ENCODE measurements at places on chromosomes 7 and 10. TPM values are rescaled to one million over a fixed set of nuclear protein-coding genes. Genes with fewer than 3 reads are reported as not detected.
A peak's percentile ranks its signal among the peaks of the same experiment; 100 is the strongest.

Gene FBXW4
- total RNA-seq, result 43.1 TPM

DNA sequence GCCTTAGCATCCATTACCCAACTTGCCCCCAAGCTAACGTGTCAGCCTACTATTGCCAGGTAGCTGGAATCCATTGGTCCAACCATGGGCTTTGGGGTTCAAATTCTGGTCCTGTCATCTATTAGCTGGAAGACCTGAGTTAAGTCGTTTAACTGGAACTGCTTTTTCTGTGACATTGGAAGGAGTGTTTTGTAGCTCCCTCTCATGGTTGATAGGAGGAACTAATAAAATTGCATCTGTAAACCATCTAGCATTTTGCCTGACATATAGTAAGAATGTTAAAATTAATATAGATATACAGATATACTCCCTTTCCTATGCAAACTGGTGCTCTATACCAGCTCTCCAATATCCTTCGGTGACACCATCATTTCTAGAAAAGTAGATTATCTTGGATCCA lies 23.8 kb upstream of the SLF2 start:
- no peak for DNase-seq

Gene SFXN2
- total RNA-seq, result 0.20 TPM

DNA sequence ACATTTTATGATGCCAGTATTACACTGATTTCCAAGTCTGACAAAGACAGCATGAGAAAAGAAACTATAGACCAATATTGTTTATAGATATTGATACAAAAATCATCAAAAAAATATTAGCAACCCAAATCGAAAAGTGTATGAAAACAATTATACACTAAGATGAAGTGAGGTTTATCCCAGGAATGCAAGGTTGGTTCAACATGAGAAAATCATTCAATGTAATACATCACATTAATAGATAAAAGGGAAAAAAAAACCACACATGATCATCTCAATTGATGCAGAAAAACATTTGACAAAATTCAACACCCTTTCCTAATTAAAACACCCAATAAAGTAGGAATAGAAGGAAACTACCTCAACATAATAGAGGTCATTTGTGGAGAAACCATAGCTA lies 153.9 kb downstream of the DNAJC1 start:
- DNase-seq, result no peak

DNA sequence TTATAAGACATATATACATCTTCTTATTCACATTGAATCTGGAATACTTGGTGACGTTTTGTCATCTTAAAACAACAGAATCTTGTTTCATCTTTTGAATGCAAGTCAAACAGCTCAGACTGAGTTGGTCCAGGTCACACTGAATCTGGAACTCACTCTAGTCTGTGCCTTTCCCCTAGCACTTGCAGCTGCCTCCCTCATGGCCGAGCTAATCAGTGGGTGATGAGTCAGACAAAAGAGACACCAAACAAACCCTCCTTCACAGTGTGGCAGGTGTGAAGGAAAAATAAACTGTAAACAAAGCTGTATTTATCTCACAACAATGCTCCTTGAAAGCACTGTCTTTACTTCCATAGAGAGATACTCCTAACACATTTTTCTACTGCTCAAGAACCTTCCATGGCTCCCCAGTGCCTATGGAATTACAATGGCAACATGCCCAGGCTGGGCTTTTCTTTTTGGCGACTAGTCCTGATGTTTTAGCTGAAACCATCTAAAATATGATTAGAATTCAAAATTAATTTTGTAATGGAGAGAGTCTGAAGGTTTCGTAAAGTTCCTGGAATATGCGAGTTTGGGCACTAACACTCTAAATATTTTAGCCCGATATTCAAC lies 140.0 kb downstream of the ZNF365 start:
- no peak for DNase-seq

DNA sequence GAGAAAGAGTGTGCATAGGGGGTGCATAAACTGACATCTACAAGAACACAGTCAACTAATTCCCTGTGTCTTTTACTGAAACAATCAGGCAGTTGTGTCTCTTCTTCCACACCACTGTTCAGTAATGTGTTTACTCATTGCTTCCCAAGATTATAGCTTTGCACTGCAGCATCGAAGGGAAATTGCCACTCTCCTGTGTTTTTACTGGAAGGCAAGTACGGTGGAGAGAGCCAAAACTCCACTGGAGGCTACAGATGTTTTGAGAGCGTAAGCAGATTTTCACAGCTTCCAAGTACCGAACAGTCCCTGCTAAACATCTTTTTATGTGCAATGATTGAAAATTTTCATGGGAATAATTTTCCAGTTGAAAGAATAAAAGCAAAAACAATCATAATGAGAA lies 510.5 kb upstream of the AKR1E2 start:
- DNase-seq, result no peak

Gene ASZ1
- total RNA-seq, result not detected

Gene KAZALD1
- total RNA-seq, result 3.6 TPM

DNA sequence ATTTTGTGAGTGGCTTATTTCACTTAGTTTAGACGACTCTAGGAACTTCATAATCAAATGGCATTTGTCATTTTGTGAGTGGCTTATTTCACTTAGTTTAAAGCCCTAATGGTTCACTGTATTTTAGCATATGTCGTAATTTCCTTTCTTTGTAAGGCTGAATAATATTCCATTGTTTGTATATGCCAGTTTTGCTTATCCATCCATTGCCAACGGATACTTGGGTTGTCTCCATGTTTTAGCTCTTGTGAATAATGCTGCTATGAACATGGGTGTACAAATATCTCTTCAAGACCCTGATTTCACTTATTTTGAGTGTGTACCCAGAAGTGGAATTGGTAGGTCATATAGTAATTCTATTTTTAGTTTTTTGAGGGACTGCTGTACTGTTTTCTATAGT lies 31.8 kb downstream of the DOCK1 start:
- no peak for DNase-seq

- no peak for DNase-seq
These were observed 352.1 kb downstream of the PARD3 start for GRCh38 chr10:34462993-34463392.

Gene METTL27
- 1.5 TPM for total RNA-seq

DNA sequence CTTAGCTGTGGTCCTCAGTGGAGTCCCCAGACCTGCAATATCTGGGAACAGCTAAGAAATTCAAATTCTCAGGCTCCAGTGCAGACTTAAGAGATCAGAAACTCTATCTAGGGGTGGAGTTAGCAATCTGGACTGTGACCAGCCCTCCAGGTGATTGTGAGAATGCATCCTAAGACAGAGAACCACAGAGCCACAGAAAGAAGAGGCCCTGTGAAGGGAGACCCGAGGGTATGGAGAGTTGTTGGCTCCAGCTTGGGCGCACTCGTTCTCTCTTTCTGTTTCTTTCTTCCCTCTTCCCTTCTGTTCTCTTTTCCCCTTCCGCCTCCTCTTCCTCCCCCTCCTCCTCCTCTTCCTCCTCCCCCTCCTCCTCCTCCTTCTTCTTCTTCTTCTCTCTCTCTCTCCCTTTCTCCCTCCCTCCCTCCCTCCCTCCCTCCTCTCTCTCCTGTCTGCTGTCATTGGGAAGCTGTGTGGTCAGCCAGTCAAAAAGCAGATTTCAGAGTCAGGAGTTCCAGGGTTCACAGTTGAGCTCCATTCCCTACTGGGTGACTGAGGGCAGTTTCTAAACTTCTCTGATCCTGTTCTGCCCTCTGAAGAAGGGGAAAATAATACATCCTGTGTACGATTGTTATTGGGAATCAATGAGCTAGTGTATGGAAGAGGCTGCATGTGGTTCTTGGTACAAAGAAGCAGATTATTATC lies 62.1 kb upstream of the STEAP1B start:
- no peak for DNase-seq

DNA sequence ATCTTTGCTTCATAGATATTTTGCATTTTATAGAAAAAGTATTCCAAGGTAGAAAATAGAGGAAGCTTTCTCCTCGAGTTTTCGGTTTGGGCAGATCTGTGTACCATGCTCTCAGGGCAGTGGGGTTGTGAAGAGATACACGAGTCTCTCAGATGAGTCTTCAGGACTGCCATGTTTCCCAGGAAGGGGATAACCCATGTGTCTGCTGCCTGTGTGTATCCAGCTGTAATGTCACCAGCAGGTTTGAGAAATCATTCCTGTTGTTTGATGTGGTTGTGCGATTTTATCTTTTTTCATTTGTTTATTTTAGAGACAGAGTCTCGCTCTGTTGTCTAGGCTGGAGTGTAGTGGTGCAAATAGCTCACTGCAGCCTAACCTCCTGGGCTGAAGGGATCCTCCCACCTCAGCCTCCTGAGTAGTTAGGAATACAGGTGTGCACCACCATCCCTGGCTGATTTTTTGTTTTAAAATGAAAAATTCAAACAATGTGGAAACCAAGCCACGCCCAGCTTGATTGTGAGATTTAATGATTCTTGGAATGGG lies 48.9 kb downstream of the SNX10 start:
- DNase-seq, result no peak

GRCh38 chr10:17183110-17183509 lies 18.4 kb downstream of the TRDMT1 start:
- DNase-seq, result no peak

- no peak for DNase-seq
These were observed 244.7 kb downstream of the KIF20B start for GRCh38 chr10:89946106-89946505.

Gene AKR1C3
- total RNA-seq, result 48.3 TPM

GRCh38 chr7:142803901-142804300 lies 33.1 kb downstream of the PRSS2 start:
- DNase-seq, result no peak

- no peak for DNase-seq
These were observed 16.8 kb upstream of the KIF20B start for GRCh38 chr10:89684604-89685003.

Gene LIPK
- total RNA-seq, result not detected

GRCh38 chr7:47663851-47664250 lies 81.9 kb upstream of the TNS3 start:
- no peak for DNase-seq

DNA sequence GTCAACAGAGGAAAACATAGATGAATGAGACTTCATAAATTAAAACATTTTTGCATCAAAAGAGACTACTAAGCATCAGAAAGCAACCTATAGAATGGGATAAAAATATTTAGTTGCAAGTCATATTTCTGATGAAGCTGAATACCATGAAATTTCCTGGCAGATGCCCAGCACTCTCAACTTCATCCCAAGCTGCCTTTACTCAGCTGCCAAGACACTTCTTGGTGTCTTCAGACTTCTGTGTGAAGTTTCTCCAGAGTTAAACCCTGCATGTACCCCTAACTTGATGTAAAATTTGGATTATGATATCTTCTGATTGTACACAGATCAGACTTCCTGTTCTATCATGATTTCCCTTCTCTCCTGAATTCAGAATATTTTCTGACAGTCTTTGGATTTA lies 73.2 kb downstream of the AKR1C4 start:
- DNase-seq, result no peak

DNA sequence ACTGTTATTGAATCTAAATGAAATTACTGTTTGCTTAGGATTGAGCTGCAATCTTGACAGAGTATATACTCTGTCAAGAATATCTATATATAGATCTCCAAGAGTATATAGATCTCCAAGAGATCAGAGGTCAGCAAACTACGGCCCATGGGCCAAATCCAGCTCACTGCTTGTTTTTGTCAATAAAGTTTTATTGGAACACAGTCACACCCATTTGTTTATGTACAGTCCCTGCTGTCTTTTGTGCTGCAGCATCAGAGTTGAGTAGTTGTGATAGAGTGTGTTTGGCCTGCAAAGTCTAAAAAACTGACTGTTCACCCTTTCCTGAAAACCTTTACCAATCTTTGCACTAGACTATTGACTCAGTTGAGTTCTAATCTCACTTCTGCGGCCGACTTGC lies 66.3 kb upstream of the NPVF start:
- no peak for DNase-seq

DNA sequence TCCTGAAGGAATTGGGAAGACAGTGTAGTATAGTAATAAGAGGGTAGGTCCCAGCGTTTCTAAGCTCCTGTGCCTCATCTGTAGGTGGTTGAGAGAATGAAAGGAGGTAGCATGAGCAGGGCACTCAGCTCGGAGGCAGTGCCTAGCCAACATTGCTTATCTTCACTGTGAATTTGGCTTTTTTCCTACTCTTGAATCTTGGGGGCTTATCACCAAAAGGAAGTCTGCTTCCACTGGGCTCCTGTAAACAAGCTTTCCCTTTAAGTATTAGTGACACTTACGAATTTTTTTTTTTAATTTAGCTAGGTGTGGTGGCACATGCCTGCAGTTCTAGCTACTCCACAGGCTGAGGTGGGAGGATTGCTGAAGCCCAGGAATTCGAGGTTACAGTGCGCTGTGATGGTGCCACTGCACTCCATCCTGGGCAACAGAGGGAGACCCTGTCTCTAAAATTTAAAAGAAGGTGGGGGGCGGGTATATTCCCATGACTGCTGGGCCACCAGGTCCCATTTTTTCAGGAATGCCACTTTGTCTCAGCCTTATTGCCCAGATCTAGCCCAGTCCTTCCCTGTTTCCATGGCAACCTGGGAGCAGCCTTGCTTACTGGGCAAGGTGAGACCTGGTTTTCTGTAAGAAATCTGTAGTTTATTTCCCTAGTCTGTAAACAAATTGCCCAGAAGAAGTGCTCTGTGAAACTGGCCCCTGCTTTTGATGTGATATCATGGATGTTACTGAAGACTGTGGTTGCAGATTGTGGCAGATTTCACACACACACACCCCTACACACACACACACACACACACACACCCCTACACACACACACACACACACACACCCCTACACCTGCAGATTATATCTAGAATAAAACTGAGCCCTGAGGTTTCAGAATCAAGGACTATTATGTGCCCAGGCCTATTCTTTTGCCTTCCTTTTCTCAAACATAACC lies 19.4 kb downstream of the OGDH start:
- no peak for DNase-seq

- no peak for DNase-seq
These were observed 1292.0 kb downstream of the XPNPEP1 start for GRCh38 chr10:108631332-108631731.

- DNase-seq, result no peak
These were observed at the start of gene PCLO for GRCh38 chr7:83162402-83163256. PCLO (minus strand) TSS chr7:83162884; CDS start chr7:83162592, 292 bp downstream.

GRCh38 chr10:47454008-47454779 lies 29.7 kb downstream of the ANXA8 start:
- no peak for DNase-seq

DNA sequence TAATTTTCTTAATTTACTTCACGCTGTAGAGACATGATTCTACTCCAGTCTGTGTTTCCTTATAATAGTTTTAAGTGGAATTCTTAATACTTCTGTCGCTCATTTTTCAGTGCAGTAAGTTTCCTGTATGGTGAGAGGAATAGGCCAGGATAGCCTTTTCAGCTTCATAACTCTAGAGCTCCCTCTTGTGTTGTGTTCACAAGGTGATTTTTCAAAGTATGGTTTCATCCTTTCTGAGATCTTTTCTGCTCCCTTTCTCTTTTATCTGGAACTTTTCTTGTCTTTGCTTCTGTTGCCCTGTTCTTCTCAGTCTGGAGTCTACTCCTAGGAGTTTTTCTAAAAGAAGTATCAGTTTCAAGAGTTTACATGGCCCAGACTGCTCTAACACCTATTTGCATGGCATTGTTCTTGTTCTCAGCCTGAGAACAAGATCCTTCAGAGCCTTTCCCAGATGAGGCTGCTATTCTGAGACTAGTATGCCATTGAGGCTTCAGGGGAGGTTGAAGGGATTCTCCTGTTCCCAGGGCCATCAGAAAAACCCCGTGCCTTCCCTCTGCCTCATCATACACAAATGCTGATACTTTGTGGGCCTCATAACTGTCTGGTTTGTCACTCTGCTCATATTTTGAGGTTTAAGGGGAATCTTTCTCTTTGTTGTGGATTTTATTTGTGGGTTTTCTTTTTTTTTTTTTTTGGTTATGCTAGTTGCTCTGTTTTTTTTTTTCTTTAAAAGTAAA lies 21.8 kb downstream of the NET1 start:
- no peak for DNase-seq

- no peak for DNase-seq
These were observed 69.7 kb upstream of the TNS3 start for GRCh38 chr7:47651355-47652317.

- peak; percentile 61 for DNase-seq
These were observed 553 bp downstream of the VDAC2 start for GRCh38 chr10:75211007-75211691.

All from gastrocnemius medialis (tissue), 4 donors.